ENCODE measurements at places on chromosomes 4 and X.

GRCh38 chr4:189081826-189082225 is 858.8 kb upstream of the FRG1 start:
- H3K4me3 ChIP-seq: no peak overlapping the region
- H3K4me1 ChIP-seq: no peaks in the 10 kb centered on the region
- no peak for DNase-seq
- H3K27ac ChIP-seq: no peak overlapping the region
- H3K27me3 ChIP-seq: no peaks in the 10 kb centered on the region

DNA sequence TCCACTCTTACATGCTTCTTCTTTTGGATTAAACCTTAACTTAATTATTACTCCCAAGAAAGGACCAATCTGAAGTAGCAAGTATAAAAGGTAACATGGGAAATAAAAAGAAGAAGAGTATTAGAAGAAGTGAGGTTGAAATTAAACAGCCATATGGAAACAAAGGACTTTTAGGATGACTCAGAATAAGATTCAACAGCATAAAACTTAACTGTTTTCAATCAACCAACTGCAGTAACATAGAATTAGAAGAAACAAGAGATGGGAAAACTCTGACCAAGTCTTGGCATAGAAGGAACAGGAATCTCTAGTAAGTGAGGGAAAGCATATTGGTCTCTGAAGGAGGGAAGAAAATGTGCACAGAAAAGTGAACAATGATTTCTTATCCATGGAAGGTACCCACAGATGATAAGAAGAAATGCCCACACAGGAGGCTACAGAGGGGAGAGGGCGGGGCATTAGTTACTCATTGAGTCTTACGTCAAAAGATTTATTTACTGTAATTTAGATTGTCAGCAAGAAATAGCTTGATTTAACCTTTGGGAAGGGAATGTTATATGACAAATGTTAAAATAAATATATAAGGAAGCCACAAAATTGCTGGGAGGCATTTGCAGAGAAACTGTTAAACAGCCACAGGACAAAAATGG is 177.3 kb downstream of the BANK1 start:
- no peak overlapping the region for H3K4me3 ChIP-seq
- no peaks in the 10 kb centered on the region for H3K36me3 ChIP-seq
- peaks cover 6% of the 10 kb centered on the region for H3K4me1 ChIP-seq
- H3K27me3 ChIP-seq: no peaks in the 10 kb centered on the region
- no peak overlapping the region for H3K27ac ChIP-seq
- DNase-seq: no peak

DNA sequence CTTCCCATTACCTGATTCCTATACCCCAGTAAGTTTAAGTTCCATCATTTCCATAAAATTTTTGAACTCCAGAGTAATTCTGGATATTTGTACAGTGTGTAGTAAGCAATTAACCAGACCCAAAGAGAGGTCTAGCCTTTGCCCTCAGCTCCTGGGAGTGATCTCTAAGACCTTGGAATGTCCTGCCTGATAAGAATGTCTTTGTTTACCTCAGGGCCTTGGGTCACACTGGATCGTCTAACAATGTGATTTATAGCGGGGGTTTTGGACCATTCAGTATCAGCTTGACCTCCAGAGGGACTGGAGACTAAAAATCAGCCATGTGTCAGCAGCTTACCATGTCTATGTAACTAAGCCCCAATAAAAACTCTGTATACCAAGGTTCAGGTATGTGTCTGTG is 330.9 kb upstream of the PPP1R2C start:
- no peak overlapping the region for H3K4me3 ChIP-seq
- no peaks in the 10 kb centered on the region for H3K27me3 ChIP-seq
- no peaks in the 10 kb centered on the region for H3K4me1 ChIP-seq
- no peak for DNase-seq

GRCh38 chr4:7418131-7418943 is 16.4 kb downstream of the PSAPL1 start:
- H3K36me3 ChIP-seq: no peaks in the 10 kb centered on the region
- H3K4me3 ChIP-seq: no peak overlapping the region
- DNase-seq: no peak
- H3K27me3 ChIP-seq: peaks cover 3% of the 10 kb centered on the region
- H3K4me1 ChIP-seq: no peaks in the 10 kb centered on the region

DNA sequence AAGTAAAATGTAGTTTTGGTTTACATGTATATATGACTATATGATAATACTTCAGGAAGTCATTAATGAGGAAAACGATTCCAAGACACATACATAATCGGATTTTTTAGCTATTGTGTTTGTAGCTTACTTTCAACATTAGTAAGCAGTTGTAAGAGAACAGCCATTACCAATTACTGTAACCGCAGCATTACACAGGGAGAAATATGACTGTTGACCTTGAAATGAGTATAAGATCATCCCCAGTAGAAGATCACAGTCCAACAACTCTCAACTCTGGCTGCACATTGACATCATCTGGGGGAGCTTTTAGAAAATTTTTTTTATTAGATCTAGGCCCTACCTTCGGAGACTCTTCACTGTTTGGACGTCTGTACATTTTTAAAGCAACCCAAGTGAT is 762.0 kb upstream of the MAGEB2 start:
- no peaks in the 10 kb centered on the region for H3K4me1 ChIP-seq
- no peak overlapping the region for H3K4me3 ChIP-seq
- H3K36me3 ChIP-seq: no peaks in the 10 kb centered on the region
- no peak overlapping the region for H3K27ac ChIP-seq
- no peak for DNase-seq
- H3K27me3 ChIP-seq: no peaks in the 10 kb centered on the region

DNA sequence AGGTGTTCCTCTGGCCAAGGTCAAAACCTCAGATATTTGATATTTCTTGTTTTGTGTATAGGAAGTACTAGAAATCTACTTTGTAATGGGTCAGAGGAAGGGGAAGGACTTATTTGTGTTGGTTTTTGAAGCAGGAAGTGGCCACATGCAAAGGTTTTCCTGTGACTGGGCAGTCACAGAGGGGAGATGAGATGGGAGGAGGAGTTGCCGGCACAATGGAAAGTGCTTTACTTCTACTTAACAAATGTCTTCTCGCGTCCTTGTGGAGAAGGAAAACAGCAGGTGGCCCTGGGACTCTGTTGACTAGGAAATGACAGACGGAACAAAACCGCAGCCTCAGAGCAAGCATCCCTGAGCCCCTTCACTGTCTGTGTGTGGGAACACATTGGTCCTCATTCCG is 46.6 kb downstream of the SHROOM2 start:
- no peaks in the 10 kb centered on the region for H3K36me3 ChIP-seq
- no peaks in the 10 kb centered on the region for H3K27me3 ChIP-seq
- H3K4me1 ChIP-seq: no peaks in the 10 kb centered on the region
- no peak overlapping the region for H3K4me3 ChIP-seq
- no peak for DNase-seq

- DNase-seq: no peak
- peaks cover 5% of the 10 kb centered on the region for H3K27me3 ChIP-seq
- no peak overlapping the region for H3K27ac ChIP-seq
These were observed 109.0 kb downstream of the UCHL1 start for GRCh38 chr4:41365681-41366080.

GRCh38 chrX:109749207-109749606 is 16.1 kb upstream of the ACSL4 start:
- H3K27ac ChIP-seq: no peak overlapping the region
- H3K4me3 ChIP-seq: no peak overlapping the region
- H3K4me1 ChIP-seq: no peaks in the 10 kb centered on the region
- no peaks in the 10 kb centered on the region for H3K27me3 ChIP-seq
- H3K36me3 ChIP-seq: no peaks in the 10 kb centered on the region
- DNase-seq: no peak

DNA sequence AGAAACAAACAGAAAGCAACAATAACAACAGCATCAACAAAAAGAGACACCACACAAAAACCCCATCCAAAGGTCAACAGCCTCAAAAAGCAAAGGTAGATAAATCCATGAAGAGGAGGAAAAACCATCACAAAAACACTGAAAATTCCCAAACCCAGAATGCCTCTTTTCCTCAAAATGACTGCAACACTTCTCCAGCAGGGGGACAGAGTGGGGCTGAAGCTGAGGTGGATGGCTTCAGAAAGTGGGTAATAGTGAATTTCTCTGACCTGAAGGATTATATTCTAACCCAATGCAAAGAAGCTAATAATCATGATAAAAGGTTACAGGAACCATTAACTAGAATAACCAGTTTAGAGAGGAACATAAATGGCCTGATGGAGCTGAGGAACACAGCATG is 888.2 kb downstream of the RAB28 start:
- no peak for DNase-seq
- no peaks in the 10 kb centered on the region for H3K27me3 ChIP-seq
- H3K36me3 ChIP-seq: no peaks in the 10 kb centered on the region
- no peak overlapping the region for H3K4me3 ChIP-seq

DNA sequence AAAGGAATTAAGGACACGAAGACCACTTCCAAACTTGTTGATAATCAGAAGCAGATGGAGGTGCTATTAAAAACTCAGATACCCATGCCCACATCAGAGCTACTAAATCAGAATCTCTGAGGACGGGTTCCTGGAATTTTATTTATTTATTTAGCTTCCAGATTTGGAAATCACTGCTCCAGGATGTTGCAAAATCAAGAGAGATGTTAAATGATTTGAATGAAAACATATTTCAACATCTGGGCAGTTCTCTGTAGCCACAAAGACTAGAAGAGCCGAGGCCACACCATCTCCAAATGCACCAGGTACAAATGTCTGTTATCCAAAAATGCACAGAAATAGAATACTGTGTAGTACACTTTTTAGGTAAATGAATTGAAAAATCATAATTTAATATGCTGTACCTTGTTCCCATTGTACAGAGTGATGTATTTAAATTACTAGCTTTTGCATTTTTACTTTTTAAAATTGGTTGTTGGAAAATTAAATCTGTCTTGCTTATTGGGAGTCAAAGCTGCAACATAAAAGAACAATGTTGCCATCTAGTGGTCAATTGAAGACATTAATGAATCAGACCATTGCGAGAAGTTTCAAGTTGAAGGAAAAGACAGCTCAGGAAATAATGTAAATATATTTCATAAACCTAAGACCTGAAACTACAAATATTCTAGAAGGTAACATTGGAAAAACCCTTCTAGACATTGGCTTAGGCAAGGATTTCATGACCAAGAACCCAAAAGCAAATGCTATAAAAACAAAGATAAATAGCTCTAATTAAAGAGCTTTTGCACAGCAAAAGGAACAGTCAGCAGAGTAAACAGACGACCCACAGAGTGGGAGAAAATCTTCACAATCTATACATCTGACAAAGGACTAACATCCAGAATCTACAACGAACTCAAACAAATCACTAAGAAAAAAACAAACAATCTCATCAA is 151.3 kb upstream of the TTC29 start:
- no peaks in the 10 kb centered on the region for H3K36me3 ChIP-seq
- no peaks in the 10 kb centered on the region for H3K27me3 ChIP-seq
- no peak for DNase-seq

DNA sequence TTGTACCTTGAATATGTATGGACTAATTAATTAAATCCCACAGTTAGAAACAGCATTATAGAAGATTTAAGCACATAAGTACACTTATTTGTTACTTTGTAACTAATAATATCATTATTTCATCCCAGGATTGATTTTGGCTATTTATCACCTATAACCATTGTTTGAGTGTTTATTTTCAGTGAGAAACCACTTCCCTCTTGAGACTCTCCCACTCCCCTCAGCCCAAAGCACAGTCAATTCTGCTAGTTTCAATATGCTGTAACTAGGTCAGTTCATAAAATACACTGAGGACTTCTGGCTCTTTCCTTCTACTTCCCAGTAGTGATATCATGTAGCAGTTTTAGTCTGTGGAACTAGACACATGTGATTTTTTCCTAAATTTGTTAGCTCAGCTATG is 16.3 kb downstream of the OFD1 start:
- no peak for DNase-seq
- no peak overlapping the region for H3K27ac ChIP-seq
- no peaks in the 10 kb centered on the region for H3K4me1 ChIP-seq
- H3K27me3 ChIP-seq: no peaks in the 10 kb centered on the region
- peaks cover 53% of the 10 kb centered on the region for H3K36me3 ChIP-seq
- H3K4me3 ChIP-seq: no peak overlapping the region

DNA sequence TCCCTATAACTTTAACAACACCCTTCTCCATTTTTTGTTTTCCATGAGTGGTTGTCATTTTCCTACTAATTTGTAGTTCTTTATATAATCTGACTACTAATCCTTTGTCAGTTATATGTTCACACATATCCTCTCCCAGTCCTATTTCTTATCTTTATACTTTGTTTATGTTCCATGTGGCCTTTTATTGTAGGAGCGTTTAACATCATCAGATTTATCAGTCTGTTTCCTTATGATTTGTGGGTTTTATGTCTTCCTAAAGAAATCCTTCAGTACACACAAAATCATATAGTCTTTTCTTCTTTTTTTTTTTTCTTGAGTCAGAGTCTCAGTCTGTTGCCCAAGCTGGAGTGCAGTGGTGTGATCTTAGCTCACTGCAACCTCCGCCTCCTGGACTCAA is 204.9 kb upstream of the SPRY1 start:
- no peak for DNase-seq
- H3K27ac ChIP-seq: no peak overlapping the region
- H3K36me3 ChIP-seq: no peaks in the 10 kb centered on the region
- H3K4me3 ChIP-seq: no peak overlapping the region

GRCh38 chr4:168755598-168756477 is 254.2 kb downstream of the CBR4 start:
- H3K4me3 ChIP-seq: no peak overlapping the region
- H3K27ac ChIP-seq: no peak overlapping the region
- H3K4me1 ChIP-seq: no peaks in the 10 kb centered on the region
- H3K36me3 ChIP-seq: no peaks in the 10 kb centered on the region
- H3K27me3 ChIP-seq: no peaks in the 10 kb centered on the region

- DNase-seq: no peak
- peaks cover 13% of the 10 kb centered on the region for H3K36me3 ChIP-seq
- H3K27me3 ChIP-seq: no peaks in the 10 kb centered on the region
- peaks cover 40% of the 10 kb centered on the region for H3K4me1 ChIP-seq
These were observed 1.2 kb downstream of the SPCS3 start for GRCh38 chr4:176320976-176321361.

- H3K4me3 ChIP-seq: no peak overlapping the region
- H3K27ac ChIP-seq: no peak overlapping the region
- no peaks in the 10 kb centered on the region for H3K36me3 ChIP-seq
- no peaks in the 10 kb centered on the region for H3K27me3 ChIP-seq
- DNase-seq: no peak
- H3K4me1 ChIP-seq: no peaks in the 10 kb centered on the region
These were observed 18.4 kb upstream of the MANBA start for GRCh38 chr4:102779204-102779603.

DNA sequence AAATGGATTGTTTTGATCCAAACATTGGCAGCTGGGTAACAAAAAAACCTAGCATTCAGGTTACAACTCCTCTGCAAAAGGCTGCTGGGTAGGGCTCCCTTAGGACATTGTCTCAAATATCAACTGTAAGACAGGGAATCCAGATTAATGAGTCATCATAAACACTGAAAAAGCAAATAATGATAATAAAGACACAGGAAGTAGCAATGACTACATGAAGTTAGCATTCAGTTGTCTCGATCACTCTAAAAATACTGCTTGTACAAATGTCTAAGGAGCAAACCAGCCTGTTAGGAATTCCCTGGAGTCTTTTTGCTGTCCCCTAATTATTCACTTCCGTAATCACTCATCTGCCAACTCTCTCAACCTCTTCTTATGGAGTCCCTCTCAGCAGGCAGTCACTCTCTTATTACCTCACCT is 259.2 kb downstream of the GPC3 start:
- DNase-seq: no peak
- no peaks in the 10 kb centered on the region for H3K36me3 ChIP-seq
